ENCODE measurements at places on chromosomes 2 and 18.

DNA sequence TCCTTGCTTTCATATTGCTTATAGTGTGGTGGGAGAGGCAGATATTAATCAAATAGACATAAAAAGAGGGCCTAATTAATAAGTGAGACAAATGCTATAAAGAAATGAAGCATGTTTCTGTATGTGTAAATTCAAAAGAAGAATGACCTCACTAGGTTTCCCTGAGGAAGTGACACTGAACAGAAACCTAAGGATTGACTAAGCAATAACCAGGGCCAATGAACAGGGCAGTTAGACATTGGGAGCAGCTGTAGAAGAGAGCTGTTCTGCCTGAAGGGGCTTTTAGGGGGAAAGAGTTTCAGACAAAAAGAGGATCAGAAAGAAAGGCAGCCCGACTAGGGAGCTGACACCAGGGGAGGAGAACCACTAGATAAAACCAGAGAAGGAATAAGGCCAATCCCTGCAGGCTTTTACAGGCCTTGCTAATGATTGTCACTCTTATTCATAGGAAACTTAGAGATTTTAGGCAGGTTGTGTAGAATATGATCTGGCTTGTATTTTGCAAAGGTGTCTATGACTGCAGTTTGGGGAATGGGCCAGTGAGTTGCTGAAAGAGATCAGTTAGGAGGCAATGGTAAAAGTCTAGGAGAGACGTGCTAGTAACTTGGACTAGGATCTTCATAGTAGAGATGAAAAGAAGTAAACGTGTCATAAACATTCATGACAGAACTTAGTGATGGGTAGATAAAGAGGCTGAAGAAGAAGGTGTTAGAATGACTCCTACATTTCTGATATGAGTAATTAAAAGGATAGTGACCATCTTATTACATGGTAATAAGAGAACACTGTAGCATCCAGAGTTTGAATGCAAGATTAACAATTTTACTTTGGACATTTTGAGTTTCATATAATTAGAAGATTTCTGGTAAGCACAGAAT, 26.8 kb upstream of the NABP1 start:
- DNase-seq: no peak

DNA sequence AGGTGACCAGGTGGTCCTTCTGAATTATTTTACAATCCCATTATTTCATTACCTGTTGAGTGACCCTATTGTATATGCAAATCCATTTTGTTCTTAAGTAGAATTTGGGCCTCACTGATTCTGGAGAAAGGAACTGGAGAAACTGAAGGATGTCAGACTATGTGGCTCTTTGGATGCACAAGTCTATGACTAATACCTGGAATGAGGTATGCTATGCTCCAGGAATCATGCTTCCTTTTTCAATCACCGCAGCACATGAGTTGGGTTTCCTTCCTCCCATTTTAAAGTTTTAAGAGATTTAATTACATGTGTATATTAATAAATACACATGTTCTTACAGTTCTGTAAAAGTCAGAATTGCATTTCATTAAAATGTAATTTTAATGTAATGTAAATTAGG, 253.9 kb upstream of the VWC2L start:
- DNase-seq: no peak

DNA sequence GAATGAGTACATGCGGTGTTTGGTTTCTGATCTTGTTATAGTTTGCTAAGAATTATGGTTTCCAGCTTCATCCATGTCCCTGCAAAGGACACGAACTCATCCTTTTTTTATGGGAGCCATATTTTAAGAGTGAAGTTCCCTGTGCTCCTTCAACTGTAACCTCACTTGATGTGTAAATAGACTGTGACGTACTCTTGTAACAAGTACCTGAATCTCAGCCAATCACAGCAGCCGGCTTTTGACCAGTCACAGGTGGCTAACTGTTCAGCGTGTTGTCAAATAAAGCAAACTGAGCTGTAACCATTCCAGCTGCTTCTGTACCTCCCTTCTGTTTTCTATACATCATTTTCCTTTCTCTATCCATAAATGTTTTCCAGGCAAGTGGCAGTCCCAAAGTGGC, 774.3 kb upstream of the HS6ST1 start:
- DNase-seq: no peak

DNA sequence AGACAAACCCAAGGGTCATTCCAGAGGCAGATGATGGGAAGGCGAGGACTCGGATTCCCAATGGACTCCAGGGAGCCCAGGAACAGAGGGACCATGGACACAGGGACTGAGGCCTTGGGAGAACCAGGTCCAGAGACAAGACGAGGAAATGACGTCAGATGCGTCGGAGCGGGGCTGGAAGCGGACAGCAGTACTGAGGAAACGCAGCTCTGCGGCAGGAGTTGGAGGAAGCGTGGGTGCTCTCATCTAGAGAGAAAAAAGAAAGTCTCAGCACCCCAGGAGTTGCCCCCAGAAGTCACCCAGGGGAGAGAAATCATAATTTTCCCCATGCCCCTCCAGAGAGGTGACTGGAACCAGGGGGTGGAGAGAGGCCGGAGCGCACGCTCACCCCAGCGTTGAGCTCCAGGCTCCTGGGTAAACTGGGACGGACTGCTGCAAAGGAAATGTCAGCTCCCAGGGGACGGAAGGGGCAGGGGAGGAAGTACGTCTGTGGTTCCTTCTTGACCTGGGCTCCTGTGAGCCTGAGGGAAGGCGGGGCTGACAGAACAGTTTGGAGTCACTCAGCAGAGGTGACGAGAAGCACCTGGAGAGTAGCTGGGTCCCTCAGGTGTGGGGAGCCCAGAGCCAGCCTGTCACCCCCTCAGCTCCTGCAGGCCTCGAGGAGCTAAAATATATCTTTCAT, 44.7 kb downstream of the CMPK2 start:
- no peak for DNase-seq

- DNase-seq: no peak
Measured at GRCh38 chr18:58687871-58688308, 16.6 kb downstream of the MALT1 start.

GRCh38 chr2:15588329-15588919, 3.2 kb upstream of the DDX1 start:
- DNase-seq: peak; percentile 82

DNA sequence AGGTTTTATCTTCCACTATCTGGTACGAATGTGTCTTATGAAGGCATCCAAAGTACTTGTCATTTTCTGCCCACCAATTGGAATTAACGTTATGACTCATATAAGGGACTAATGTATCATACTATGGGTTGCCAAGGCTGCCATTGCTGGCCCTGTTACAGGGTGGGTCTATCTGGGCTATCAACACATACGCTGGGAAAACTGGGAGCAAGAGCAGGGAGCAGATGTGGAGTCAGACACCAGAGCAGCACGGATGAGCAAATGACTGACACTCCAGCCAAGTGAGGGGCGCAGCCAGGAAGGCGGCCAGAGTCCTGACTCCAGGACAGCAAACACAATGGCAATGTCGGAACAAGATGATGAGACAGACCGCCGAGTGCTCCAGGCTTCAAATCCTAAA, 145.9 kb downstream of the COPS8 start:
- no peak for DNase-seq

DNA sequence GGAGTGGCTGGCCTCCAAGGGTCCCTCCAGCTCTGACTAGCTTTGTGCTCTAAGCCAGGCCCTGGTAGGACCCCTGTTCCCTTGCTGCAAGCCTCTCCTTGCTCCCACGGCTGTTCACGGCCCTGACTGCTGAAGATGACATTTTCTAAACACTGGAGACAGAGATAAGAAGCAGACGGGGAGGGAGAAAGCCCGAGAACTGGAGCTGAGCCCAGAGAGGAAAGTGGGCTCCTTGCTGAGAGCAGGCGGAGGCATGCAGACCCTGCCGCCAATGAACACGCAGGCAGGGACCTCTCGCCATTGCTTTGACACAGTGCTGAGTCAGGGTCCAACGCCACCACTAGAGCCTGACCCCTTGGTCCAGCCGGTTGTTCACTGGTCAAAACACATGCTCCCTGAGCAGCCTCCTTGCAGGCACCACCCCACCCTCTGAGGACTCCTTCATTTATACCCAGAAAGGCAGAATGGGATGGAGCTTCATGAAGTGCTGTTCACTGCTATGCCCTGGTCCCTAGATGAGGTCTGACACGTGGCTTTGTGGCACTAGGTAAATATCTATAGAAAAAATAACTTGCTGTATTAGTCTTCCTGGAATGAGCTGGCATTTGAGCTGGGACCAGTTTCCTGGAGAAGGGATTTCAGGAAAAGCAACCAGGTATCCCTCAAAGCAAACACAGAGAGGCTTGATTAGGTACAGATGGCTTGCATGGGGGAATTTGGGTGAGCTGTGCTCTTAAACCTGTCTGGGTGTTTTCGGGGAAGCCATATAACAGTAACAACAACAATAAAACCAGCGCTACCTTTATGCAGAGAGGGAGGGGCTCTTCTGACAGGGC, 65.7 kb downstream of the MCFD2 start:
- no peak for DNase-seq

GRCh38 chr2:86274918-86275275, 62.5 kb downstream of the REEP1 start:
- peak; percentile 74 for DNase-seq

- no peak for DNase-seq
Measured at GRCh38 chr2:27545348-27546141, 37.3 kb upstream of the ZNF512 start.

DNA sequence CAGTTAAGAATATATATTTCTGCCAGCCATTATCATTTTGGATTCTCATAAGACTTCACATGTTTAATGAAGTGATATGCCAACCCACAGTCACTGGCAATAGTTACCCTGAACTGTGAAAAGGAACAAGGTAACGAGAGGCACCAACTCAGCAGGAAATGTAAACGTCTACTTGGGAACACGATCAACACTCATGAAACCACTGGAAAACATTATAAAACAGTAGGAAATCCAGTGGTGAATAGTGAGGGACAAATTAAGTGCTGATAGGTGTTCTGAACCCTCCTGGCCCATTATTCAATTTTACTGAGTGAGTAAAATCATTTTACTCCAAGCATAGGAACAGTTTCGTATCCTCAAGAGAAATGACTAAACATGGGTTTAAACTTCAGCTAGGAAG, 17.1 kb downstream of the CCDC68 start:
- no peak for DNase-seq

DNA sequence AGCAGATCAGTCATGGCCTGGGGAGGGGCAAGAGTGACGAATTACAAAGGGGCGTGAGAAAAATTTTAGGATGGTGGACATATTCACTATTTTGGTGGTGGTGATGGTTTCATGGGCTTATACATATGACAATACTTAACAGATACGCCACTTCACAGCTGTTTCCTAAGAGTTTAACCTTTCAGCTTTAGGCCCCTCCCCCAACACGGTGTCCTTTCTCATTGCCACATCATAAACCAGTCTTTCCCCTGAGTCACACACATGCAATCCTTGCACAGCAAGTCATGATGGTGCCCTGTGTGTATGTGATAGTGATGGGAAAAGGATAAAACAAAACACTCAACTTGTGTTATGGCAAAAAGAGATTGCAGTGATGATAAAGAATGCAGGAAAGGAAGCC, 47.6 kb upstream of the IL1R1 start:
- DNase-seq: no peak

GRCh38 chr2:139946690-139947089, 1166.5 kb upstream of the NXPH2 start:
- no peak for DNase-seq

DNA sequence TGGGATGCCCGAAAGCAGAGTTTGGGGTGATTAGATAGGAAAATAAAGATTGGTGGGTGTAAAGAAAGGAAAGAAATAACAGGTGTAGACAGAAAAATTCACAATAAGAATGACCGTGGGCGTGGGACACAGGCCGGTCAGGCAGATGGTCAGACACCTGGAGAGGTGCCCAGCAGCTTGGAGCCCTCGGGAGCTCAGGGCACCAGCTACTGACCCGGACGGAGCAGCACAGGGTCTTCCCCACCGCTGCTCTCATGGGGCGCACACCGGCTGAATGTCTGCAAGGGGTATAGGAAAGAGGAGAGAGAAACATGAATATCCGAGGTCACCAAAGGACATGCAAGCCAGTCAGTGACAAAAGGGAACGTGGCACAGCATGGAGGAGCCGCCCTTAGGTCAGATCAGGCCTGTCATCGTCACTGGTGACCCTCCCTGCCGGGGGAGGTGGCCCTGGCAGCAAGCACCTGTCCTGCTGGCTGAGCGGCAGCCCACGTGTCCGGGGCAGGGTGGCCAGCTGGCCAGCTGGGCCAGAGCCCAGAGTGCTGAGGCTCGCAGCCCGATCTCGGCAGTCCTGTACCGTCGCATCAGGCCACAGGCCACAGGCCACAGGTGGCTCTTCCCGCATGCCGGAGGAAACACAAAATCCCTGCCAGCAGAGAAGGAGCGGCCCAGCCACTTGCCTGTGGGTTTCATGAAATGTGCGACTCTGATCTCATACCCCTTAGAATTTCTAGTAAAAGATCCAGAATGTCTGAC, 112.0 kb upstream of the NDUFV2 start:
- DNase-seq: no peak

DNA sequence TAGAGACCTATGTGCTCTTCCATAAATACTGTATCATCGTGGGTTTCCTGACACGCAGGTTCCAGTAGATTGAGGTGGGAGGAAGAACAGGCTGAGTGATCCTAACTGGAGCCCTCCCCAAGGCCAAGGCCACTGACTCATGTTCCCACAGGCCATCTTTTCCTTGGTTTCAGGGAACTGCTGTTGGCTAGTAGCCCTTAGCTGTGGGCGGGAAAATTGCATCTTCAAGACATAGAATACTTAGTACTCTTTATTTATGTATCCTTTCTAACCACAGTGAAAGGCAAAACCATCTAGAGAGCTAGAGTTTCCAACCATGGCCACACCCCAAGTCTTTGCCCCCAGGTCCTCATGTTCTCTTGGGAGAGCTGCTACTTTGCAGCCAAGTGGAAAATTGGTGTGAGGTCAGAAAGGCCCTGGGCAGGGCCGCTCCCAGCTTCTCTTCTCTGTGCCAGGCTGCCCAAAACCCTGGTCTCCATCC, 55.9 kb downstream of the COPS8 start:
- DNase-seq: no peak

DNA sequence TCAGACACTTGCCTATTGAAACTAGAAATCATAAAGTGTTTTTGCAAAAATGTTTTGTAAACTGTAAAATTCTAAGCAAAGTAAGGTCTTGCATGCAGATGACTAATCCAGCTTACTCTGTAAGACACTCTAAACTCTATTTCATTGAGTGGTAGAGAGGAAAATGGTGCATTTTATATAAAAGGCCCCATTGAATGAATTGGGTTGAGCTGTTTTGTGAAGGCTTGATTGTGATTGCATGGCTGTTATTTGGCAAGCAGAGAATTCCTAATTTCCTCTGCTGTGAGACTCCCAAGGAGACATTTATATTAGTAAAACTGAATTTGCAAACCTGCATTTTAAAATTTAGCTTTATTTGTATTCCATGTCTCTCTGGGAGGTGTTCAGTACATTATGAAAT, 234.5 kb downstream of the PARD3B start:
- DNase-seq: no peak
